ENCODE measurements at places on chromosomes 5 and 9.

- no peak for DNase-seq
Observed at GRCh38 chr9:121884057-121884541, 209.0 kb downstream of the TTLL11 start.

DNA sequence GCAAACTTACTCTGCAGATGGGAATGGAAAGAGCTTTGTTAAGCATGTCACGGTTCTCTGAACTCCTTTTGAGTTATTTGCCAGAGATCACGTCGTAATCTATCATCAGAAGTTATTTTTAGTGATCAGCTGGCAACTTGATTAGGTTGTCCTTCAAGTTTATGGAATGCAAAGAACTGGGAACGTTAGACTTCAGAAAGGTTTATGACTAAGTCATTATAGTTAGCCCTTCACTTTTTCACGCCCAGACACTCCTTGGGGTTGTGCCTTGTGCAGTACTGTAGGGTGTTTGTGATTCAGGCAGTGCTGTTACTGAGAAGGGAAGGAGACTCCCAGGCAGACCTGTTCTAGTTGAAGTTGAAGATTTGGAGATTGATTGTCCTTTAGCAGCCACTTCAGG, 26.8 kb upstream of the PHF2 start:
- no peak for DNase-seq

- no peak for DNase-seq
Observed at GRCh38 chr9:7237473-7238246, 479.9 kb downstream of the KDM4C start.

DNA sequence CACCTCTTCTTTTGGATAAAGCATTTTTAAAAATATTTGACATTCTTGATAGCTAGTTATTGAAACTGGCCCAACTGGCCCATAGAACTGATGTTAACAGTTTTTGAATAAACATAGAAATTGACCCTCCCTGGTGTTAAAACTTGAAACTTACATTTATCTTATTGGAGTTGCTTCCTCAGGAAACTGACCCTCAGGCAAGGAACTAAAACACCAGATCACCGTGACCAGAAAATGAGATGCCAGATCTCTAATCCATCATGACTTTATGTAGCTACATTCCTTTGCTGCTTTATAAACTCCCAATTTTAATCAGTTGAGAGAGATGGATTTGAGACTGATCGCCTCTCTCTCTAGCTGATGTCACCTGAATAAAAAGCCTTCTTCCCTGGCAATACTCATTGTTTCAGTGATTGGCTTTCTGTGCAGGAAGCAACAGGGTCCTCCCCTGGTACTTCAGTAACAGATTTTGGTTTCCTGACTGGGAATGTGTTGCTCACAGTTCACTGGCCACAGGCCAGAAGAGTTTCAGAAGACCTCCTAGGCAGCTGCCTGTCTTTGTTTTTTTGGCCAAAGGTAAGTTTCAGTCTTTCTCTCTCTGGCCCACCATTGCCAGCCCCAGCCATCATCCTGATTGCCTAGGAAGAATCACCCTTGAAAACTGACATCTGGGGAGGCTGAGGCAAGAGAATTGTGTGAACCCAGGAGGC, 212.4 kb downstream of the DTWD2 start:
- DNase-seq: no peak

- DNase-seq: no peak
Observed at GRCh38 chr5:117568622-117569021, 994.0 kb upstream of the SEMA6A start.

DNA sequence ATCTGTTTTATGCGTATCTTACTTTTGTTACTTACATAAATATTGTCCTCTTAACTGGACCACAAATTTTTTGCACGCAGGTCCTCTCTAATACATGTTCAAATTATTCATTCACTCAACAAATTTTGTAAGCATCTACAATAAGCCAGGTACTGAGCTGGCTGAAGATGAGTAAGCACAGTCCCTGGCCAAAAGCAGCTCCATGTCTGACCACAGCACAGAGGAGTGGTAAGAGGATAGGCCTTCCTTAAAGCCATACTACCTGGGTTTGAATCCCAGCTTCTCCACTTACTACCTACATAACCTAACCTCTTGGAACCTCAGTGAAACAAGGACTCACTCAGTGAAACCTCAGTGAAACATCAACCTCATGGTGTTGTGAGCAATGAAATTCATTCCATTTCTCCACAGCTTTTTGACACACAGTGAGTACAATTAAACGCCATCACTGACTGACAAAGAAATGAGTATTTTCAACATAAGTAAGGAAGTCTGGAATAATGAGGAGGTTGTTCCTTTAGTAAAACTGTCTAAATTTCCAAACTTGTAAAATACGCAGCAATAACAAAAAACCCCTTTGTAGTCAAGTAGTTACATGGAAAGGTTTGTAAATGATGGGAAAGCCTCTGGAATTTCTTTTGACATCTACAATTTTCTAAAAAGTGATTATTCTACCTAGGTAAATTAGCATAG, 15.0 kb downstream of the PTAR1 start:
- DNase-seq: no peak
